ENCODE measurements at places on chromosomes 1 and 21.
A peak's percentile ranks its signal among the peaks of the same experiment; 100 is the strongest.

GRCh38 chr1:17199267-17200044, 5.5 kb upstream of the PADI1 start:
- DNase-seq = no peak

DNA sequence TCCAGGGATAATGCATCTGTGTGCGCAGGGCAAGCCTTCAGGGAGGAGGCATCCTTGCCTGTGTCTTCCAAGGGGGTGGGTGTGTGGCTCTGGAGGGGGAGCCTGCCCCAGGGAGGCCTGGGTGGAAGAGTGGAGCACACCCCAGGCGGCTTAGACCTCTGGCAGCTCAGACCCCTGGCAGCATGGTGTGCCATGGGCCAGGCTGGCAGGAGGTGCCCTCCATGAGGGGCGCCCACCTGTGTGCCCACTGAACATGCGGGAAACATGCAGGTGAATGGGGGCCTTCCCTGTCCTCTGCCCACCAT, 1.1 kb upstream of the PANK4 start:
- DNase-seq = no peak

GRCh38 chr1:183328371-183328770, 89.8 kb downstream of the NMNAT2 start:
- no peak for DNase-seq

GRCh38 chr1:46218443-46218842, 15.3 kb downstream of the LURAP1 start:
- no peak for DNase-seq

- no peak for DNase-seq
These were observed 20.9 kb downstream of the PODN start for GRCh38 chr1:53082826-53083455.

- no peak for DNase-seq
These were observed 11.4 kb upstream of the FNBP1L start for GRCh38 chr1:93436496-93436895.

GRCh38 chr1:224199679-224200078, 16.6 kb downstream of the DEGS1 start:
- no peak for DNase-seq

GRCh38 chr1:67126111-67126746, 8.5 kb downstream of the C1orf141 start:
- no peak for DNase-seq

DNA sequence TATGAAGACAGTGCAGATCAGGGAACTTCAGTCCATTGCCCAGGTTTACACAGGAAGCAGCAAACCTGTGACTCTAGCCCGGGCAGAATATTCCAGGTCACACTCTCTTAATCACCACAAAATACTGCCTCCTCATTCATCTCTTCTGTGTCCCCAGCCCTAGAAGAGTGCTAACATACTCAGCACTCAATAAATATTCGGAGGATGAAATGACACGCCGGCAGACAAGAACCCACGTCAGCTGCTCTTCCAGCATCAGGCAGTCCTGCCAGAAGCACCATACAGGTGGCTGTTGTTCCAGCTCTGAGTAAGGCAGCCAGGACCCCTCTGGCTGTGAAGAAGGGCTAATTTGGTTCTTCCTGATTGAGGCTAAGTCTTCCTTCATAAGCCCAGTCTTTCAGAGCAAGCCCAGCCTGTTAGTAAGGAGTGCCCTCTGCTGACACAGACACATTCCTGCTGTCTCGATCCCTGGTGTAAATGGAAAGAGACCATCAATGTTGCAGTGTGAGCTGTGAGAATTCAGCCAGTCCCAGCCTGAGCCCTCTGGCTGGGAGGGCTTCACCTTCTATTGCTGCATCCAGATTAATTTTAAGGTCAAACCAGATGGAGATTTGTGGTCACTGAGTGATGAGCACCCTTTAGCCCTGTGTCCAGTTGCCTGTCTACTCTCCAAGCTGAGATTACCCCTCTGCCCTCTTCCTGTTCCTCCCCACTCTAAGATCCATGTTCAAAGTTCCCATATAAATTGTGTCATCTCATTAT, 45.0 kb upstream of the KIRREL1 start:
- DNase-seq = peak; percentile 26

GRCh38 chr1:234844479-234845031, 234.6 kb upstream of the IRF2BP2 start:
- no peak for DNase-seq

DNA sequence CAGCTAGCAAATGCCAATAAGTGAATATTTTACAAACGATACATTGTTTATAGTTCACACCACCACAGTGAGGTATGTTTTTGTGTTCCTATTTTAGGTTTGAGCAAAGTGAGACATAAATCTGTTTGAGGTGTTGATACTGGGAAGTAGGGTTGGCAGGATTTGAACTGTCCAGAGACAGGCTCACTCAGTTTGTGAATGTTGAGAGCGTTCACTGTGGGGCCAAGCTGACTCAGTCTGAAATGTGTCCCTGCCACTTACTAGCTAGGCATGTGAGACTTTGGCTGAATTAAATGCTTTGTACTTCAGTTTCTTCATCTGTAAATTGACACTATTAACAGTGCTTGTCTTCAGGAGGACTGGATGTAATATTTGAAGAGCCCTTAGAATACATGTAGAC, 35.1 kb downstream of the DIRAS3 start:
- no peak for DNase-seq

Data from CD4-positive, alpha-beta T cell treated with Interleukin-15 for 1 hour (primary cell).